ENCODE measurements at places on chromosomes 1 and 21.

GRCh38 chr1:155134322-155134721 lies 1.3 kb upstream of the SLC50A1 start:
- DNase-seq, result no peak

DNA sequence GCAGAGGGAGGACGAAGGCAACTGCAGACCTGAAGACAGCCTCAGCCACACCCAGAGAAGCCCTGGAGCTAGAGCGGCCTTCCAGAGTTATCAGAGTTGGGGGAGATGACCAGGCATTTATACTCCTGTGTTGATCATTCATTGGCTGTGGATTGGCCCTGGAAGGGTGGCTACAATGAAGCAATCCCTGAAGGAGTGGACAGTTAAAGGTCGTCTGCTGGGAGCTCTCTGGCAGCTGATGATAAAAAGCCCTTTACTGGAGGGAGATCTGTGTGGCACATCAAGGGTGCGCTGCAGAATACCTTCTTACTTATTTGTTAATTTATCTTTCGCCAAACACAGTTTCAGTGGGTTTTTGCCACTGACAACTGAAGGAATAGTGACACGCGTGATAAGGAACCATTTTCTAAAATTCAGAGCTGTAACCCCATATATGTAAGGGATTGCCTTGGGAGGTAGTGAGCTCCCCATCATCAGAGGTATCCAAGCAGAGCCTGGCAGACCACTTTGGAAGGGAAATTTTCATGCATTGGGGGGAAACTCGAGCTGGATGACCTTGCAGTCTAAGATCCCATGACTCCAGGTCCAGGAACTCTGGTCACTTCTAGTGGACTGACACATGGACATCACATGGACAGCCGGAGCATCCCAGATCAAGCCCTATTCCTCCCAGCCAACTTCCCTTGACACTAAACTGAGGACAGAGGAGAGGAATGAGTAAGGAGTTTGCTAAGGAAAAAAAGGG lies 126.4 kb upstream of the GADD45A start:
- no peak for DNase-seq

DNA sequence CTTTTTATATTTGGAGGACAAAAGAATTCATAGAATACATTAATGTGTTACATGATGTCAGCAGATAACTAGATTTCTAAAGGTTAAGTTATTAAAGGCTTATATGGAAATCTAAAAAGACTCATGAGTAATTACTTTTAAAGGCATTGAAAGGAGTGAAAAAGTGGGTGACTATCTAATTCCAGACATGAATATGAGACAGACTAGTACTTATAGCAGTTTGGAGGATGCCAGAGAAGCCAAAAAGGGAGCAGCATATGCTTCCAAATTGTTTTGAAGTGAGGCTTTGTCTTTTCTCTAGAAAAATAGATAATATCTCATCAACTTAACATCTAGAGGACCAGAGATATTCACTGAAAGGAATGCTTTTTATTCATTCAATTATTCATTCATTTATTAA lies 275.5 kb upstream of the CACYBP start:
- no peak for DNase-seq

DNA sequence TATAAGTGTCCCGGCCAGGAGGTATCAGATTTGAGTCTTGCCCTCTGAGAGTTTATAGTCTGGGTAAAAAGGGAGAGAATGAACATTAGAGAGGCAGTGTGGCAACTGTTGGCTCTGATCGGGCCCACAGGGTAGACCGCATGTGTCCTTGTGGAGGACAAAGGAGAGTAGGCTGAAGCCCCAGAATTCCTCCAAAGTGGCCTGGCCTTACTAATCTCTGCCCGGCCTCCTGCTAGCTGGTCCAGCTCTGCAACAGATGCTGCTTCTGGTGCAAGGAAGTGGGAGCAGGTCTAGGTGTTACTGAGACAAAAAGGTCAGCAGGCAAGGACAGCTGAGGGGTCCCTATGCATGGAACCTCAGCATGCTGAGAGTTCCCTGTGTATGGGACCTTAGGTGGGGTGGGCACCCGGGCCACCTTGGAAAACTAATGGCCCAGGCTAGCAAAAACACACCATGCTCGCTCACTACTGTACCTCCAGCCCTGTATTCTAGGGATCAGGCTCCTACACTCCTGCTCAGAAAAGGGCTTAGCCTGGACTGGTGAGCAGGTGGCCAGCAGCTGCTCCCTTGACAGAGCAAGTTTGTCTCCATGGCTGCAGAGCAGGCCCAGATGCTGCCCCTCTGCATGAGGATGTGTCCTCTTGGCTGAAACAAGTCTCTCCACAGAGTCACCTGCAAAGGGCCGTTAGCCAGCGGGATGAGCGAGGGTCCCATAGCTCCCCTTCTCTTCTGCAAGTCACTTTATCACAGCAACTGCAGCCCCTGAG lies 30.3 kb upstream of the RGS16 start:
- DNase-seq, result no peak

DNA sequence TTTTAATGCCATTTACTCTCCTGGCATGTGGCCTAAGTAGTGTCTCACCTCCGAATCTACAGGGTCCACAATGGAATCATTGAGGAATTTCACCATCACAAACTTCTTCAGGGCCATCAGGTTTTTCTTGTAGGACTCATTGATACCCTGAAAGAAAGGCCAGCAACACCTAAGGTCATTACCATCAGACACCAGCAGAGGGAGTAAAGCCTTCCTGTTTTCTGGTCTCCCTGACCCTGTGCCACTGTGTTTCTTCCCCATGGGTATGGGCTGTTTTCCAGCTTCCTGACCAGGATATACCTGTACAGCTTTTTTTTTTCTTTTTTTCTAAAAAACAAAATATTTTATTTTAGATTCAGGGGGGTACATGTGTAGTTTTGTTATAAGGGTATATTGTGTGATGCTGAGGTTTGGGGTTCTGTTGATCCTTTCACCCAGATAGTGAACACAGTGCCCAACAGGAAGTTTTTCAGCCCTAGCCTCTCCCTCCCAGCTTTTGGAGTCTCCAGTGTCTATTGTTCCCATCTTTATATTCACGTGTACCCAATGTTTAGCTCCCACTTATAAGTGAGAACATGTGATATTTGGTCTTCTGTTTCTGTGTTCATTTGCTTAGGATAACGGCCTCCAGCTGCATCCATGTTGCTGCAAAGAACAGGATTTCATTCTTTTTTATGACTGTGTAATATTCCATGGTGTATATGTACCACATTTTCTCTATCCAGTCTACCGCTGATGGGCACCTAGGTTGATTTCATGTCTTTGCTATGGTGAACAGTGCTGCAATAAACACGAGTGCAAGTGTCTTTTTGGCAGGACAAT lies 18.3 kb downstream of the PPT1 start:
- DNase-seq, result peak; percentile 65

GRCh38 chr1:47676311-47677054 lies 238.6 kb downstream of the FOXD2 start:
- DNase-seq, result no peak

- no peak for DNase-seq
These were observed 550.7 kb downstream of the PTPRU start for GRCh38 chr1:29786791-29787732.

GRCh38 chr1:240553351-240553750 lies 58.6 kb downstream of the GREM2 start:
- no peak for DNase-seq

- no peak for DNase-seq
These were observed 56.5 kb downstream of the SYDE2 start for GRCh38 chr1:85144351-85144750.

DNA sequence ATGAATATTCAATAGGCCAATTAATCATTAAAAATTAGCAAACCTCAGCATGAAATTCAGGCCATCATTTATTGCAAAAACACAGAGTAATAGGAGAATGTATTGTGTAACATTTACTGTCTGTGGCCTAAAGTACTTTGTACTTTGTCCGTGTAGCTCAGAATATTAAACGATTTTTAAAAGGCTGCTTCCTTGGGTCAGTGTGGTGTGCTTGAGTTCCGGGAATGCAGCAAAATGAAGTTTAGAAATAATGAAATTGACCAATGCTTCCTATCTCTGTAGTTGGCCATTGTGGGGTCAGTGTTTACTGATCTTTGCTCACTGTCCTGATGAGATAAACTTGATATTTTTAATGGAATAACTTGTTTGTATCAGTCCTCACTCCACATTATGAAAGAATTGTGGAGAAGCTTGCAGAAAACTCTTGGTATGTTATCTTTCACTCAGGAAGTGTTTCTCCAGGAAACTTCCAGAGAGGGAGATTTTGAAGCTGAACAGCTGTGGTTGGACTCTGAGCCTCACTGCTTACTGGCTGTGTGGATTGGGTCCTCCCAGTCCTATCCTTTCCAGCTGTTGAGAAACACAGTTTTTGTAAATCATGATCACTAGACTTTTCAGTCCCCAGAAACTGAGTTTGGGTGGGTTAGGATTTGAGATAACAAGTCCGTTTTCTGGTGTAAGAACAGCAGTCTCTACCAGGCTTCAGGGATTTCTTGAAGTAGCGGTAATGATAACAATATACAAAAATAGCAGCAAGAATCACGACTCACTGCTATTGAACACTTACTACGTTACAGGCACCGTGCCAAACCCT lies 19.2 kb upstream of the MTARC1 start:
- DNase-seq, result no peak

- no peak for DNase-seq
These were observed 262.4 kb downstream of the PTPRC start for GRCh38 chr1:198901266-198901665.

- no peak for DNase-seq
These were observed 20.5 kb downstream of the WNT2B start for GRCh38 chr1:112529301-112529700.

DNA sequence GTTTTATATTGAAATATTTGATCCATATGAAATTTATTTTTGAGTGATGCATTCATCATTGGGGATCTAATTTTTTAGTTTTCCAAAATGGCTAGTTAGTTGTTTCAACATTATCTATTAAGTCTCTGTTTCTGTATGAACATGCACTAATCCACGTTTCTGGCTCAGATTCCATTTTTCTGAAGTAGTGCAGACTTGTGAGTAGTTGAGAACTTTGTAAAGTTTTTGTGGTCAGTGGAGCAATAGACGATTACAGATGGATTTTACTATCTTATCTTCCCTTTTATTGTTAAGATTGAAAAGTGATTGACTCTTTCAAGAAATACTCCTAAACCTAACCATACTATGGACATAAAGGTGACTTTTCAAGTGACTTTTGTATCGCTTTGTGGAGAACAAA lies 16.7 kb downstream of the SOAT1 start:
- DNase-seq, result peak; percentile 38

DNA sequence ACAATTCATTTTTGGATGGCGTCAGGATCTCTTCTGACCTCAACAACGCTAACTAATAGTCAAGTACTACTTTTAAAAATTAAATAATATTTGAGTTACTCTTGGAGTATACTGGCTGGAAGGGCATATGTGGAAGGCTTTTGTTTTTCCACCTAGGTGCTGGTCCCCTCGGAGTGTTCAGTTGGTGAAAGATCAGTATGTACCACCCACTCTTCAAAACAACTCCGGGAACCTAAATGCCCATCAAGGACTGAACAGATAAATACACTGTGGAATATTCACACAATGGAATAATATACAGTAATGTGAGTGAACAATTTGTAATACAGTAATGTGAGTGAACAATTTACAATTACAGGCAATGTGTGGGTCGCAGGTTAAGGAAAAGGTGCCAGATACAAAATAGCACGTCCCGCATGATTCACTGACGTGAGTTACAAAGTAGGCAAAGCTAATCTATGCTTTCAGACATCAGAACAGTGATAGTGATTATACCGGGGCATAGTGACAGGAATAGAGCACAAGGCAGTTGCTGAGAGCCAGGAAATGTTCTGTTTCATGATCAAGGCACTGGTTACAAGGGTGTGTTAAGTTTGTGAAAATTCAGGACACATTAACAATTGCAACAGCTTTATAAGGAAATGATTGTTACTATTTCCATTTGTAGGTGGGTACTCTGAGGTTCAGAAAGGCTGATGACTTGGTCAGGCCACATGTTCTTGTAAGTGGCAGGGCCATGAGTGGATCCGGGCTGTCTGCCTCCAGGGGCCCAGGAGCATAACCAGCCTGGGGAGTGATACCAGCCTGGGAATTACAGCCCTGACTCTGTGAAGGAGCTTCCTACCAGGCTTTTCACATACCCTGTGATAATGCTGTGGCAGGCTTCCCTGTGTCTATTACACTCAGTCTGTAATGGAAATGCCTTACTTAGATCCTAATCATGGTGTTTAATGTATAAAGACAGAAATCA lies 59.3 kb upstream of the ABCD3 start:
- no peak for DNase-seq

DNA sequence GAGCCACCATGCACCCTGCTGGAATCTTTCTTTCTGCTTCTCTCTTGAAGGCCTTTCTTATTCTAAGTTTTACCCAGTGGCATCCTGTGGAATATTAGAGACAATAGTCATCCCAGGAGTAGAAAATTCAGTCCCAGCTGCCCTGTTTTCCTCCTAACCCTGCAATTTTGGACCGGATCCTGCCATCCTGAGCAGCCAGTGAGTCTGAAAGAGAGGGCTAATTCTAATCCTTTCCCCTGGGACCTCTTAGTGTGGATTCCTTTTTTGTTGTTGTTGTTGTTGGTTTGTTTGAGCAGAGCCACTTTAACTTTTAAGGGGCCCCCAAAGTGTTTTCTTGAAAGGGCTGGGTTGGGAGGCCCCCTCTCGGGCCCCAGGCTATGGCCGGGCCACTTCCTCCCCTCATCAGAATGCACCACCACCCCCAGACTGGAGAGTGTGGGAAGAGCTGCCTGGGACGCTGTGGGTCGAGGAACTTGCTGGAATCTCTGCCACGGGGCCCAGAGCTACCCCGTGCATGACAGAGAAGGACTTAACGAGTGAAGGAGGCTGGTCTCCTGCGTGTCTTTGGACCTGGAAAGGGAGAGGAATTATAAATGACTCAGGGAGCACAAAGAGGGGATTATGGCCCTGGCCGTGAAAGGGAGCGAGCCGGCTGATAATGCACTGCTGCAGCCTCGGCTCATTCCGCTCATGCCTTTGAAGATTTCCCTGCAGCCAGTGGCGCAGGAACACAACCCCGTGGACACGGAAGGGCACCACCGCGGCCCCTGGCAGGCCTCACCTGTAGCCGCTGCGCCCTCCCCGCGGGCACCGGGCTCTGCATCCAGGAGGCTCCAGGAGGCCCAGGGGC lies 81.0 kb upstream of the AKT3 start:
- no peak for DNase-seq

DNA sequence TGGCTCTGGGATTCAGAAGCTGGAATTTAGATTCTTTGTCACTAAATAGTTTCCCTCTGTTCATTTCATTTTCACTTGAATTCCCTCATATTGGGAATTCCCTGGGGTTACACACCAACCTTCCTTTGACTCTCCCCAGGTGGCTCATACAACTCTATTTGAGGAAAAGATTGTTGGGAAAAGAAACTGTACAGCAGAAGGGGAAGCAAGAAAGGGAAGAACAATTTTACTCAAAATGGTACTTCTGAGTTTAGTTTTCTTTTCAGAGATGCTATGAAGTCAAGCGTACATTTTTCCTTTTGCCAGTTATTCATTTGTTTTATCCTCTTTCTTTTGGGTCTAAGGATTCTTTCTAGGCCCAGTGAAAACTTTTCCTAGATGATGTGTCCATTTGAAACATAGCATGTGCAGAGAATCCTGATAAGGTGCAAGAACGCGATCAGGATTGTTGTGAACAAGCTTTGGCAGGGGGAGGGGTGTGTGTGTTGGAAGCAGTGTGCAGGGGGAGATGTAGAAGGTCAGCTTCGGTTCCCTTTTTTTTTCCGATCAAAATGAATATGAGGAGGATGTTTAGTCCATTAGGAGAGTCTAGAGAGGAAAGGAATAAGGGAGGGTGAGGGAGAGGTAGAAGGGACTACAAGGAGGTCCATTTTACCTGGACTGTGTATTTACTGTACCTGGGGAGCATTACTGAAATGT lies 26.8 kb upstream of the CD1D start:
- no peak for DNase-seq

- no peak for DNase-seq
These were observed 56.6 kb upstream of the CR2 start for GRCh38 chr1:207397525-207397926.

GRCh38 chr1:200053646-200054045 lies 26.1 kb downstream of the NR5A2 start:
- DNase-seq, result no peak

Measured in AG08395 (cell line).